D341Med (cell line): ENCODE measurements at places on chromosomes 6 and 20.
A peak's percentile ranks its signal among the peaks of the same experiment; 100 is the strongest.

- DNase-seq, result no peak
Observed at GRCh38 chr20:15485519-15485918, 1087.7 kb downstream of the KIF16B start.

GRCh38 chr6:130858498-130859160, 31.4 kb downstream of the SMLR1 start:
- no peak for DNase-seq

- DNase-seq, result no peak
Observed at GRCh38 chr20:47204008-47204849, 152.3 kb downstream of the ZMYND8 start.

GRCh38 chr6:54698974-54699373, 147.6 kb upstream of the FAM83B start:
- no peak for DNase-seq

- no peak for DNase-seq
Observed at GRCh38 chr20:8402798-8403197, 270.7 kb downstream of the PLCB1 start.

- DNase-seq, result no peak
Observed at GRCh38 chr6:170554796-170555137, 598 bp downstream of the TBP start.

DNA sequence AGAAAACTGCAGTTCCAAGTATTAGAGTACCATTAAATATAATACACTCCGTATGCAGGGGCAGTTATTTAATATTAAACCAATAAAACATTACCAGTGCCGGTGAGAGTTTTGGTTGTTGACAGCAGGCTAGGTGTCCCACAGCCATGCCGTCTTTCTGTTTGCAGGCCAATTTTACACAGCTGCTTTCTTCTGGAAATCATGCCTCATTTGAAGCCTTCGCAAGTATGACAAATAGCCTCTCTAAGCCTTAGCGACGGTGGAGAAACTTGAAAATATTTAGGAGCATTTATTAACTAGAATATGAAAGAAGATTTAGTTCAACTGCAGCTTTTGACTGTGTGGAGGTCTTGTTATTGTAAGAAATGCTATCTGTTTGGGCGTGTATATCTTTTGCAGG, 226.0 kb downstream of the BMP2 start:
- DNase-seq, result no peak

DNA sequence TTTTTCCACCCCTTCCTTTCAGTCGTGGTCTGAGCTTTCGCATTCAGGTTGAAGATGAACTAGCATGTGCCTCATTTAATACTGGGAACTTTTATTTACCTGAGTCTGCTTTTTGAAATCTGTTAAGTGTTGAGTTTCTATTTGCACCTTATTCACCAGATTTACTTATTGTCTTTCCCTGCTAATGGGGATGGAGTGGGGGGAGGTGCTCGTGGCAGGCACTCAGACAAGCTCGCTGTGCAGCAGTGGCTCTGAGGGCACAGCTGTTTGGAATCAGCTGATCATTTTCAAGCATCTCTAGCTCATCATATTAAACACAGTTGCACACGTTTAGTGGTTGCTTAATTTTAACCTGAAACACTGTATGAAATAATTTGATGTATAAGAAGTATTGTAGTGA, 35.6 kb downstream of the UTRN start:
- DNase-seq, result no peak

- DNase-seq, result no peak
Observed at GRCh38 chr6:128600397-128600951, 80.1 kb upstream of the PTPRK start.

DNA sequence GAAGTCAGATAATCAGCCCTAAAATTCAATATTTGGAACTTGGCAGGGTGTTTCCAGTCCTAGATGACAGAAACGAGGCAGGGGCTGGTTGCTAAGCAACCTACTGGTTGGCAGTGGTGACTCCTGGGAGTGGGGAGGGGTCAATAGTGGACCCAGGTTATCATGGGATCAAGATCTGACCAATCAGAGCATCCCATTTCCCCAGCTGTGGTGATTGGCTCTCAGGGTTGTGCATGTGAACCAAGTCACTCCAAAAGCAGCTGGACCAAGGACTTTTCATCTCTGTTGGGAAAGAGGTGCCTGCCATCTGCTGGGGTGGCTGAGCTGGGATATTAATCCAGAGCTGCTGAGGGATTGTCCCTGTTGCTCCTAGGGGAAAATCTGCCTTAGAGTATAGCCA, 253.4 kb downstream of the PREX1 start:
- DNase-seq, result peak; percentile 50

DNA sequence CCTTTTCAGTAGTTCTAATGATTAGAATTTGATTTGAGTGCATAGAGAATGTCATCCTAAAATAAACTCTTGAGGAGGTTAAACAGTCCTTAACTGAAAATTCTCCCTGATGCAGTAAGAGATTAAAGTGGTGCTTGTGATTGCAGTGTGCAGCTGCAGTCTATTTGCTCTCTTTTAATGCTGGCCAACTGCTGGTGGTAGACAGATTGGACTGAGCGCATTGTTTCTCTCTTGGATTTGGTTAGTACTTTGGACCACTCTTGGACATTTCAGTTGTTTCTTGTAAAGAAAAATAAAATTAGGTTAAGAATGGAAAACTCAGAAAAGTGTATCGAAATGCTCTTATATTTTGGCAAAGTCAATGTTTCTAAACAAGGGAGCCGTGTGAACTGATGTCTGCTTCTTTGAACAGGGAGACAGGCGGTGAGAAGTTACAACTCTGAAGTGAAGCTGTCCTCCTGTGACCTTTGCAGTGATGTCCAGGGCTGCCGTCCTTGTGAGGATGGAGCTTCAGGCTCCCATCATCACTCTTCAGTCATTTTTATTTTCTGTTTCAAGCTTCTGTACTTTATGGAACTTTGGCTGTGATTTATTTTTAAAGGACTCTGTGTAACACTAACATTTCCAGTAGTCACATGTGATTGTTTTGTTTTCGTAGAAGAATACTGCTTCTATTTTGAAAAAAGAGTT, 127.2 kb downstream of the CD109 start:
- no peak for DNase-seq

GRCh38 chr6:158016571-158017383, 35.1 kb downstream of the SYNJ2 start:
- no peak for DNase-seq

- no peak for DNase-seq
Observed at GRCh38 chr6:15504581-15505350, 158.1 kb downstream of the DTNBP1 start.

DNA sequence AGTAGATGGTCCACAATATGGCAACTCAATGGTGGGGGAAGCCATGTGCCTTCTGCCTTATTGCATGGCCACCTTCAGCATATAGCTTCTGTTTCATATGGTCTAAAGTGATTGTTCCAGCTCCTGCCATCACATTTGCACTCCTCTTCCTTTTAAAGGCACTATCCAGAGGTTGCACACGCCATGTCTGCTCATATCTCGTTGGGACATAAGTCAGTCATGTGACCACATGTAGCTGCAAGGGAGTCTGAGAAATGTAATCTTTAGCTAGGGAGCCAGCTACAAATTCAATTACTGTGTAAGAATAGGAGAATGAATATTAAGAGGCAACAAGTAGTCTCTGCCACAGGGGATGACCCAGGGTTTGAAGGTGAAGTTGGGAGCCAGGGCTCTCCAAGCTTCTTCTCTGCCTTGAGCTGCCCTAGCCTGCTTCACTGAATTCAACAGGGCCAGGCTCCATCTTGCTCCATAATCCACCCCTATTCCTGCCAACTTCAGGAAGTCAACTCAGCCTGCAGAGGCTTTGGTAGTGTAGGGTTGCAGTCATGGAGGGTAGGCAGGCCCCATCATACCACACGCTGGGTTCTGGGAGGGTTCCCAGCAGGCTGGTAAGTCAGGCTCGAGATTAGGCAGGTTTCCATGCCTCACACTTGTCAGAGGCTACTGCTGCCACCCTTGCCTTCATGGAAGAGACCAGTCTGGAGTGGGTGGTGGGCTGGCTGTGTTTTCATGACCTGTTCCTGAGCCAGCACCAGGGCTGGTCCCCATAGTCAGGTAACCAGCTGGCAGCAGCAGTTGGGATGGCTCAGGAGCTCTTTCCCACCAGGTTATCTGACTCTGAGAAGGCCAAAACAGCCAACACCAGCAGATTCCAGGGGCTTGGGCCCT, 56.7 kb upstream of the SAYSD1 start:
- no peak for DNase-seq

GRCh38 chr6:26521600-26522391, 16.4 kb upstream of the HMGN4 start:
- DNase-seq, result no peak

GRCh38 chr6:11043961-11044711, at the start of gene ELOVL2:
TSS of gene ELOVL2 (minus strand) at chr6:11044305. CDS start at chr6:11044230, 75 bp downstream.
- DNase-seq, result peak; percentile 96

- no peak for DNase-seq
Observed at GRCh38 chr6:79246891-79247290, 12.4 kb upstream of the HMGN3 start.

DNA sequence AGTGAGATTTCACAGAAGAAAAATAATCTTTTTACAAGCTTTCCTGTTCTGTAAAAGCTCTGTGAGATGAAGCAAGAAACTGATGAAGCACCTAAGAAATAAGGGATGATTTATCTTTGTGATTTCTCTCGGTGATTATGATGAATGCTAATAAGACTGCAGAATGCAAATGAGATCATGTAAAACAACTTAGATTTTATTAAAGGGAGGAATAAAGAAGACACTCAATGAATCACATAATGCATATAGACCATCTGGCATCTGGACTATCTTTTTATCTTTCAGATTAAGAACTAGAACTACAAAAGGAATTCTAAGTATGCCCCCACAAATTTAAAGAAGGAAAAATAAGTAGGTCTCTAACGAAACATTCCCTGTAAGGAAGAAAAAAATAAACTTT, 361.5 kb upstream of the OPRM1 start:
- no peak for DNase-seq

GRCh38 chr6:141421378-141421777, 711.3 kb upstream of the GJE1 start:
- no peak for DNase-seq

- no peak for DNase-seq
Observed at GRCh38 chr6:16769131-16769985, 8.1 kb upstream of the ATXN1 start.

GRCh38 chr6:110609101-110609500, 132.7 kb upstream of the SLC22A16 start:
- no peak for DNase-seq

GRCh38 chr6:127606131-127606562, 29.2 kb downstream of the C6orf58 start:
- peak; percentile 73 for DNase-seq

DNA sequence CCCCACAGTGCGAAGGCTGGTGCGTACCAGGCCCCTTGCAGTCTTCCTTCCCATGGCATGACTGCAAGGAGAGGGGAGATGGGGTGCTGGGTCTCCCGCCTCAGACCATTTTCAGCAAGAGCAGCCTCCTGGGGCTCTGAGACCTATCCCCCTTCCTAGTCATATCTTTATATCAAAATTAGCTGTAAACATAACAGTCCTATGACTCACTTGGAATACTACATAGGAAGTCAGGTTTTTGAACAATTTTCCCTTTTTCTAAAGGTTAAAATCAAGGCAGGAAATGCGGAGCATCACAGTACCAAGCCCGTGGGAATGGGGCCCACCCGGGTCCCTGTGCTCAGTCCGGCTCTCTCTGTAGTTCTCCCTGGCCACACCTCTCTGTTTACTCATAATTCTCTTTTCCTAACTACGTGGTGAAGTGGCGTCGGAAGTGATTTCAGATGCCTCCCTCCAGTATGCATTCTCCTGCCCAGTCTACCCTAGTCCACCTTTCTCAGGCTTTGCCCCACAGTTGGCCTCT, 109.8 kb upstream of the TMEM170B start:
- DNase-seq, result no peak

GRCh38 chr6:56570413-56571359, 72.0 kb downstream of the DST start:
- DNase-seq, result peak; percentile 58

- peak; percentile 65 for DNase-seq
Observed at GRCh38 chr20:31606804-31607639, 1.9 kb downstream of the ID1 start.

DNA sequence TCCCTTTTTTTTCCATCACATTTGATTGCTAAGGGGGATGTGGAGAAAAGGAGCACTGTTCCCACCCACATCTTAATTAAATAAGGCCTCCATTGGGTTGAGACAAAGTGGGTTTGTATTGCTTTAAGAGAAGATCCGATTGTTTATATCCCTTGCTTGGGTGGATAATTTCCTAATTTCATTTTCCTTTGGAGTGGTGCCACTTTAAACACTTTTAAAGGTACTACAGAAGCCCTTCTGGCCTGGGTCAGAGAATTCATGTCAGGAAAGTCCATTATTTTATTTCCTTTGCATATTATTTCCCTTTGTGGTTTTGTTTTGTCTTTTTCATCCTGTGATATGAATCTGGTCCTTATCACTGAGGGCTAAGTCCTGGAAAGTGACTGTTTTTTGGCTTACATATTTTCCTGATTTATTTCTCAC, 56.9 kb downstream of the PHACTR2 start:
- no peak for DNase-seq

DNA sequence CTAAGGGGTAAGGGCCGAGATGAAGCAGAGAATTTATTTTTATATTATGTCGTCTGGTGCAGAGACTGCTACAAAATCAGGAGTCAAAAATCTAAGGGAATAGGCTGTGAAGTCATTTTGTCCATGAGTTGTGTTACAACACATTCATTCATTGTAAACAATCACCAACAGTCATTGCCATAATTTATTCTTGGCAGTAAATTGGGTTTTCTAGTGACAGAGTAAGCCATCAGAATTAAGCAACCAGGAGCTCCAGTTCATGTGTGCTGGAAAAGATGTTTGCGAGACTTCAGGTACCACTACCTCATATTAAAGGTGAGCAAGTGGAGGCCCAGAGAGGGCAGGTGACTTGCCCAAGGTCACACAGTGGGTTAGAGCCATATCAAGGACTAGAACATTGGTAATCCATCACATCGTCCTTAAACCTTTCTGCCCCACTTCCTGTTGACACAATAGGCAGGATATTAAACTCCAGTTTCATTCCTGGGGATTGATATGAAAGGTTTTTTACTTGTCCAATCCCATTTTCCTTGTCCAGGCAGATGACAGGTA, 46.0 kb downstream of the E2F3 start:
- DNase-seq, result no peak

- DNase-seq, result no peak
Observed at GRCh38 chr6:679282-679681, 13.7 kb downstream of the EXOC2 start.

DNA sequence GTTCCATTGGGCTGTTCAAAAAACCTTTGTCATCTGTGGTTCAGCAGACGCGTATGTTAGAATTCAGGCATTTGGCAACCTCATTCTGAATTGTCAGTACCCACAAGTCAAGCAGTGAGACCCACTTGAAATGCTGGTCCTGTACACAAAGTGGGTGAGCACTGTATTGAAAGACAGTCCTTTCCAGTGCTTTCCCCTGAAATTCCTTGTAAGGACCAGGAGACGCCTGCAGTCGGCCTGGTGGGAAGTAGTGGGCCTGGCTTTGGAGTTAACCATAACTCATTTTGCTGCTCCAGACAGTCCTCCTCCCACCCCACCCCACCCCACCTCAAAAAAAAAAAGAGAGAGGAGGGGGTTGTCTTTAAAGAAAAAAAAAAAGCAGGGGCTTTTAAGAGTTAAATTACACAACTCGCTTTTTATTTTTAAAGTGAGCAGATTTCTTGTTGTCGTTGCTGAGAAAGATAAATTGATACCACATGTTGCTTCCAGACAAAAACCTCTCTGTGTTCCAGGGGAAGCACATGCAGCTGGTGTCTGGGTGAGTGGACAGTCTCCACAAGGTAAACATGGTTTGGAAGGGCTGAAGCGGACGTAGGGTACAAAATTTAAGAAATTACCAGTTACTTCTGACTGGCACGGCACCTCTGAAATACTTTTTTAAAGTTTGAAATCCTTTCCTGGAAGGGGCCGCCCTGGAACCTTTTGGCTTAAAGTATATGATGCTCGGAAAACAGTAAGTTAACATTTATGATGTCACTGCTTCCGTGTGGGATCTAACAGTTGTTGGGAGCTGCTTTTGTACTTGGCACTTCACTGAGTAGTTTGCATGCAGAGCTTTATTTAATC, 95.3 kb downstream of the FOXO3 start:
- no peak for DNase-seq
